ENCODE measurements at places on chromosomes 11 and 22.

DNA sequence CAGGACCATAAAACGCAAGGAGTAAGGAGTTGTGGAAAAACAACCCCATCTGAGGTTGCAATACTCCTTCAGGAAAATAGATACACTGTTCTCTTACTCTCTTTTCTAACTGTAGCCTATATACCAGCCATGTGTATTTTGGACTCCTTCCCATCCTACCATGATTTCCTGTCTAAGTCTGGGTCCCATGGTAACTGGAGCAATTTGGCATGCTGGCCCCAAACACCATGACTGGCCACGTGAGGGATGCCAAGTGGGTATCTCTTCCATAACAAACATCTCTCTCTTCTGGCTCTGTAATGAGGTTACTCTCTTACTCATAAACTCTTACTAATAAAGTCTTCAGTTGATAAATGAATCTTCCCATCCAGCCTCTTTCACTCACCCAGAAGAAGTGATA lies 26.5 kb downstream of the ABTB2 start:
- peak; percentile 83 for DNase-seq

DNA sequence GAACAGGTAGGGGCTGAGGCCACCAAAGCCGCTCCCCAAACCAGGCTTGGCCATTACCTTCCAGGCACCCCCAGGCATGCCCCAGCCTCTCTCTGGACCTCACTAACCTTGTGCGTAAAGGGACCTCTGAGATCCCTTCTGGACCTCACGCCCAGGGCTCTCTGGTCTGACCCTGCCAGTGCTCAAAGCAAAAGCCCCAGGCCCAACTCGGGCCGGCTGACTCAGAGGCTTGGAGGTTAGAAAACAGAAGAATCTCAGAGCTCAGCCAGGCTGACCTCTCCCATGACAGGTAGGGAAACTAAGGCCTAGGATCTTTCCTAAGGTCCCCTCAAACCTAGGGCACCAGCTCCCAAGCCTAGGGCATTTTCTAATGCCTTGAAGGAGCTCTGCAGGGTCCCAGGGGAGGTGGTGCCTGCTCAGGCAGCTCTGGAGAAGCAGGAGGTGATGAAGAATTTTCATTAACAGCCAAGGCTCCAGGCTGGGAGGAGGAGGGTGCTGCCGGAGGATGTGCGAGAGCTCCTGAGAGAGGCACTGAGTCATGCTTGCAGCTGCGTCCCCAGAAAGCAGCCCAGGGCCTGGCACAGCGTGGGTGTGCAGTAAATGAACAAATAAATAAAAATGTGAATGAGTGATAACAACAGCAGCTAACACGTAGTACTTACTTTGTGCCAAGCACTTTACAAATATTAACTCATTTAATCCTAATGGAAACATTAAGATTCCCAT lies 25.6 kb downstream of the ARRB1 start:
- peak; percentile 73 for DNase-seq

- peak; percentile 76 for DNase-seq
Measured at GRCh38 chr22:25368271-25368670, 148.8 kb downstream of the CRYBB2 start.

DNA sequence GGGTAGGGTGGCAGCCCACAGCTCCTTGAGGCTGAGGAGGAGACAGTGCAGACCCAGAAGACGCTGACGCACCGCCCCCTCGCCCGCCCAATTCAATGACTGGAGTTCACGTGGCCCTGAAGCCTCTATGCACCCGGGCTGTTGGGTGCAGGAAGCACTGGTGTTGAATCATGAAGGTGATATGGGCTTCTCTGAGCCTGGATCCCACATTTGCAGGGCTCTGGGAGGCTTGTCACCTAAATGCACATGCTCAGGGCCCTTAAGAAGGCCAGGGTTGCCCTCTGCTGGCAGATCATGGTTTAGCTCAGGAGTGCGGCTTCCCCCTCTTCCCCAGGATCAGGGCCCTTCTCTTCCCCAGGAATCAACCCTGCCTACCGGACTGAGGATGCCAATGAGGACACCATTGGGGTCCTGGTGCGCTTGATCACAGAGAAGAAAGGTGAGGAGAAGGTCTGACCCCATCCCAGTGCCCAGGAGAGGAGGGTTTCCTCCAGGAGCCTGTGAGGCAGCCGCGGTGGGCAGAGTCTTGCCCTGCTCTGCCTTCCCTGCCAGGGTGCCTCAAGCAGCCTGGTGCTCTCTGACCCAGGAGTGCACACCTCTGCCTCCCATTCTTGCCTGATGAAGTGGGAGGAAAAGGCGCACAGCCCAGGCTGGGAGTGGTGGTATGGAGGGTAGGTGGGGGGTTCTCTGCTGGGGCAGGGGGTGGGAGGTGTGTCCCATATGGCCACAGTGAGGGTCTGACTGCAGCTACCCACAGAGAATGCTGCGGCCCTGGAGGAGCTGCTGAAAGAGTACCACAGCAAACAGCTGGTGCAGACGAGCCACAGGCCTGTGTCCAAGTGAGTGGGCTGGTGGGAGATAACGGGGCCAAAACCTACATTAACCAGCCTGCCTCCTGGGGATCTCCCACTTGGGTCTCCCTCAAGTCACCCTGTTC lies 17.5 kb downstream of the RELT start:
- peak; percentile 78 for DNase-seq

DNA sequence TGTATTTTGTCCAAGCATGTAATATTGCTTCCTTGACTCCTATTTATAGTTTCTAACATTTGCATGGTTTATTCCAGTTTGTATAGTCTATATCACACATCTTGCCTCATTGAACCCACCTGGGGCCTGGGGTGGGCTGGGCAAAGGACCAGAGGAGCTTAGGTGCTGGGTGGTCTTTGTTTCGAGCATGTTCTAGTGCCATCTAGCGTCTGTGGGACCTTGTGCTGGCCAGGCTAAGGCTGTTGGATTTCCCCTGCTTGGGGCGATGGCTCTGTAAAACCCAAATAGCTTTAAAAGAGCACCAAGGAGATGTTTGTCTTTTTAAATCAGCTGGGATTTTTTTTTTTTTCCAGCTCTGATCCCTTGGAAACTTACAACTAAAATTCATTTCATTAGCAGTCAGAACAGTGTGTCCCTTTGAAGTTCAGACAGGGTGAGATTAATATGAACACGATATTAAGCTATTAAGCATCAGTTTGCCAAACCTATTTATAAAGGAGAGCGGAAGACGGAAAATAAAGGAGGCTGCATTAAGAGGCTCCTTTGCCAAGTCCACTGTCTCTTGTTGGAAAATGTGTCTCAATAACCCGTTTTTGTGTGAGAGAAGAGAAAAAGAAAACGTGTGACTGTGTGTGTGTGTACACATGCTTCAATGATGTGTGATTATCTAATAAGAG lies 157.4 kb downstream of the COMMD9 start:
- DNase-seq, result peak; percentile 51

DNA sequence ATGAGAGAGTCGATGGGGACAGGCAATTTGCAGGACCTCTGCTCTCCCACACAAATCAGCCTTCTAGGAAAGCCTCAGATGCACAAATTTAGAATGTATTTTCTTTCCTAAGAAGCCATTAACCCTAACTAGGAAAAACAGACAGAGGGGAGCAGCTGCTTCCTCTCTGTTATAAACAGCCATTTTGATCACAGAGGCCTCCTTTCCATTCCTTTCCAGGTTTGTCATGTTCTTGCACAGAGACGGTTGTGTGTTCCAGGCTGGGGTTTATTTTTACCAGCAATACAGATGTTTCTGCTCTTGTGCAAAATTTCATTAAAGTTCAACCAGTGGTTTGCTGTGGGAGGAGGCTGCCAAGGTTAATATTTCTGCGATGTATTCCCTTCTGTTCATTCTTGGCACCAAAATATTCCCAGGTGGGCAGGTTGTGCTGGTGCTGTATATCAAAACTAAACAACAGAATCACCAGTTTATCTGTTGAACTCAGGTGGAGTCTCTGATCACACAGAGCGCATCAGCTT lies 90.2 kb downstream of the NAV2 start:
- no peak for DNase-seq

DNA sequence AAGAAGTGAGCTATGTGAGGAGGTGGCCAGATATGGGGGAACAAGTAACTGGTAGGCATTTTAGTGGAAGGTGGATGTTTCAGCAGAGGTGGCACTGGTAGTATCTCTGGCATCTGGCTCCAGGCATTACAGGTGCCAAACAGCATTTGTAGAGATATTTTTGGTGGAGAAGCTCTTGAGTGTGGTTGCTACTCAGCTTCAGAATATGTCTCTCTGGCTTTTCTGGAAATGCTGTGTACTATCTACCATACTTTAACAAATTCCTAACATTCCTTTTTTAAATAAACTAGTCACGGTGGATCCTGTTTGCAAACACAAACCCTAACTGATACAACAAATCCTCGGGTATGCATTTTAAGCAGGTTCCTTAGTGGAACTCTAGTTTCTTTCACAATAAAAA lies 128.0 kb downstream of the BARX2 start:
- no peak for DNase-seq

GRCh38 chr11:75845324-75845723 lies 30.3 kb downstream of the UVRAG start:
- DNase-seq, result no peak

GRCh38 chr22:45503816-45504372 lies 1.2 kb downstream of the FBLN1 start:
- no peak for DNase-seq

- DNase-seq, result peak; percentile 78
Measured at GRCh38 chr11:46006418-46007070, 84.1 kb downstream of the LARGE2 start.

DNA sequence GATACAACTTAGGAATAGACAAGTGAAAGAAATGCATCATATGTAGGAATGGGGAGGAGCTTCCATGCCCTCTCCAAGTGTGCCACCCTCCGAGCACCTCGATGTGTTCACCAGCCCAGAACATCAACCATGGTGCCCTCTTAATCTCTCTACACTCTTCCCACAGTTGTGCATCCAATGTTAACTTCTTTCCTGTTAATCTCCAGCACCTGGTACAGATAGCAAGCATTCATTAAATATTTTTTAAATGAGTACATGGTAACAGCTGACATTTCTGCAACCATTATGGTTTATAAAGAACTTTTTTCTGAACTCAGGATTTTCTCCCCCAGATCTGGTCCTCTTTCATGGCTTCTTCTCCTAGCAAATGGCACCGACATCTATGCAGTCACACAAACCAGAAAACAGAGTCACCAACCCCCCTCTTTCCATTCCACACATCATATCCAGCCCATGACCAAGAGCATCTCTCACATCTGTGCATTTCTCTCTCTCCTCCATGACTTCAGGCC lies 118.1 kb upstream of the CLPB start:
- DNase-seq, result no peak

- DNase-seq, result no peak
Measured at GRCh38 chr22:48568736-48569330, 1258.8 kb downstream of the BRD1 start.

DNA sequence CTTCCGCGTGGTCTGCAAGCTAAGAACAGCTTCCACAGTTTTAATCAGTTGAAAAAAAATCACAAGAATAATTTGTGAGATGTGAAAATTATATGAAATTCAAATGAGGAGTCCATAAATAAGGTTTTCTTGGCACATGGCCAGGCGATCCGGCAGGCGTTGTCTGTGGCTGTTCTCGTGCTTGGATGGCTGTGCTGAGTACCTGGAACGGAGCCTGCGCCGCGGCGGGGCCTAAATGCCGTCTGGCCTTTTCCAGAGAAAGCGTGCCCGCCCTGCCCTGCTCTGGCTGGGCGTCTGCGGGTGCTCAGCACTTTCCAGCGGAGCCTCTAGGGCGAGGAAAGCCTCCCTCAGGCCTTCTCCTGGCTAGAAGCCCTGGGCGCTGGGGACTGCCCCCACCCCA lies 41.8 kb downstream of the OSBPL5 start:
- DNase-seq, result no peak

DNA sequence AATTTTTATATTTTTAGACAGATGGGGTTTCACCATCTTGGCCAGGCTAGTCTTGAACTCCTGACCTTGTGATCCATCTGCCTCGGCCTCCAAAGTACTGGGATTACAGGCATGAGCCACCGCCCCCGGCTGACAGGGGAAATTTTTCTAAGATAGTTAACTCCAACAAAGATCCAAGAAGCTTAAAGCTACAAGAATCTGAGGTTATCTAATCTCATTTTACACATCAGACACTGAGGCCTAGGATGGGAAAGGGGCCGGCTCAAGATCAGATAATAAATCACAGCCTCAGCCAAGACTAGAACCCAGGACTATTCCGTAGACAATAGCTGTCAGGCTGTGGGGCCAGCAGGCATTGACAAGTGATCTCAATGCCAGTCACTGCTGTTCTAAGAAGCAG lies 94.0 kb downstream of the AMBRA1 start:
- DNase-seq, result no peak

- DNase-seq, result no peak
Measured at GRCh38 chr11:97574976-97575665, 1185.3 kb downstream of the JRKL start.

- DNase-seq, result no peak
Measured at GRCh38 chr11:126782810-126783209, 217.8 kb downstream of the KIRREL3 start.

GRCh38 chr11:117946156-117946841 lies 17.1 kb upstream of the TMPRSS13 start:
- no peak for DNase-seq

- DNase-seq, result peak; percentile 73
Measured at GRCh38 chr11:16981651-16982194, 32.5 kb downstream of the PLEKHA7 start.
